NCI-H2171 treated with DMSO at 0.1 percent for 48 hours (cell line): ENCODE measurements at places on chromosomes 11 and 22.

DNA sequence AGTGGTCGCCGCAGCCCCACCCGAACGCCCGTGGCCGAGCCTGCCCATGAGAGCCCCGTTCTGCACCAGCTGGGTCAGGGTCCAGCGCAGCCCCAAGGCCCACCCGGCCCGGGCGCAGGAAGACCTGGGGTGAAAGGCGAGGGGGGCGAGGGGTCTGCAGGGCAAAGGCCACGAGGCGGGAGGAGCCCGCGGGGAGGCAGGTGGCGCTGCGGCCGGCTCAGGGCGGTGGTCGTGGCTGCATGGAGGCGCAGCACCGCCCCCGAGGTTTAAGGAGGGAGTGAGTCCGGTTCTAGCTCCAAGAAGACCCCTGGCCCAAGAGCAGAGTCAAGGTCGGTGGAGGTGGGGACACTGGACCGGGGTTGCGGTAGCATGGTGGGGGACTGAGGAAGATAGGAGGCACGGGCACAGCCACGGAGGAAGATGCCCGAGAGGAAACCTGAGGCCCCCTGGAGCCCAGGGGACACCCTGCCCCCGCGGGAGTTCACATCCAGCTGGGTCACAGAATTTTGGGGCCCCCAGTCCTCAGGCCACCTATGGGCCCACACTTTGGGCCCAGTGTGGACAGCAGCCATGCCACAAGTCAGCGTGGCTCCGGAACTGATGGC lies 514 bp upstream of the HDAC10 start:
- no peak for DNase-seq

DNA sequence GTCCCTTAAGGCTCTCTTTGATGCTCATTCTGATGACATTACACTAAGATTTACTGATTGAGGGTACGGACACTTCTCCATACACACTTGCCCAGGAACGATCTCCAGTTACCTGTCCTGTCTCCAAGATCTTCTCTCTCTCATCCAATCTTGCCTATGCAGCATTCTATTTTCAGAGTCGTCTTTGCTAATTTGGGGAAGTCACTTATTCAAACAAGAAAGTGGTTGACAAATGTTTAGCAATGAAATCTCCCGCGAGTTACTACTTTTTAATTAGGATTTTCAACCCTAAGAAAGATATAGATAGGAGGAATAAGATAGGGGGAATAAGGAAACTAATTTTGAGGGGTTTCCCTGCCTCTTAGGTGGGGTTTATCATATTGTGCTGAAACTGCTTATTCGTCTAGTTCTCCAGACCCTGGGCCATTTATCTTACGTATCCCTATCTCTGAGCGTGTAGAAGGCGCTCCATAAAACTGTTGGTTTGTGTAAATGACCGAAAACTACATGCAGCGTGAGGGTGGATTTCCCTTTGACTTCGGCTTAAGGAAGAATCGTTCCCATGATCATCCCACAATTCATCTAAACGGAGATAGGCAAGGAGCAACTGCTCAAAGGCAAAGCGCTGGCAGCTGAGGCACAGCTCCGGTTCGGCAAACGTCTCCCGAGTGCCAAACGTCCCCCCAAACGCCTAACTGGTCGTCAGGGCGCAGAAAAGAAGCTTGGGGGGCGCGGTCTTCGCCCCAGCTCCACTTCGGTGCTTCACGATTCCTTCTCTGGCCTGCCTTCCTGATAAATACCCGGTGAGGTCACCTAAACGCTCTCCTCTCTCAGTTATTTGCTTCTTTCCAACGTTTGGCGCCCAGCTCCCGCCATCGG lies 804 bp downstream of the APIP start:
- DNase-seq: peak; percentile 86

DNA sequence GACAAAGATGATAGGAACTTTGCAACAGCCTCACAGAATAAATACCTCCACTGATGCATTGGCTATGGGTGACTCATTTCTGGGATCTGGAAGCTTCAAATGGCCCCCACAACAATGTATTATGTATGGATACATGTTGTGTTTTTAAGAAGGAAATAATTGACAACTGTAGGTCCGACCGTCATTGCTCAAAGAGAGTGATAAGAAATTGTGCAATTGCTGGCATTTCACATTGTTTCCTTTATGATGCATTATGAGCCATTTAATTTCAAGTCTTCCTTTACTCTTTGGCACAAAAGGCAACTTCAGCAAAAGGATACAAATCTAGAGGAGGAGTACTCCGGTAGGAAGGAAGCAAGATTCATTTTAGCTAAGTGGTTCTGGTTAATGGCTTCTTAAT lies 2.0 kb downstream of the ANO3 start:
- DNase-seq: no peak

GRCh38 chr11:19368726-19369375 lies 128.1 kb upstream of the E2F8 start:
- peak; percentile 42 for DNase-seq

- DNase-seq: no peak
These were observed at the start of gene OSM for GRCh38 chr22:30266445-30267381. Gene OSM, minus strand, starts transcription at chr22:30266851. Its CDS starts 52 bp downstream, at chr22:30266799.
